ENCODE measurements at places on chromosomes 5 and 9.

- no peak for DNase-seq
Measured at GRCh38 chr5:82813861-82814260, 263.3 kb downstream of the TMEM167A start.

DNA sequence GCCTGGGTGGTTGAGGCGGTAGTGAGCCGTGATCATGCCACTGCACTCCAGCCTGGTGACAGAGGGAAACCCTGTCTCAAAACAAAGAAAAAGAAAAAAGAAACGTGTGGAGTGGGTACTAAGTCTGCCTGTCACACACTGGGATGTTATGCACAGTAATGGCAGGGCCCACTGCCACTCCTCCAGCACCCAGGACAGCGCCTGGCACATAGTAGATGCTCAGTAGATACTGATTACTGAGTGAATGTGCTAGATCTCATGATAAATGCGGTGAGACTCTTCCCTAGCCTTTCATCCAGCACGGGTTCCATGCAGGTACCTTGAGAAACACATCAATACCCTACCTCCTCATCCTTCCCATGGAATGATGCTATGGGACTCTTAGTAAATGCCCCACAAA is 87.4 kb upstream of the HSPA9 start:
- peak; percentile 54 for DNase-seq

DNA sequence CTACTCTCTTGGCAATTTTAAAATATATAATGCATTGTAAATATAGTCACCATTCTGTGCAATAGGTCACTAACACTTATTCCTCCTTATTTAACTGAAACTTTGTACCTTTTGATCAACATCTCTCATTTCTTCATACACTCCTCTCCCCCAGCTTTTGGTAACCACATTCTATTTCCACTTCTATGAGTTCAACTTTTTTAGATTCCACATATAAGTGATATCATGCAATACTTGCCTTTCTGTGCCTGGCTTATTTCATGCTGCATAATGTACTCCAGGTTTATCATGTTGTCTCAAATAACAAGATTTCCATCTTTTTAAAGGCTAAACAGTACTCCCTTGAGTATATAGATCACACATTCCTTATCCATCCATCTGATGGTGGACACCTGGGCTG is 188.8 kb downstream of the NXNL2 start:
- no peak for DNase-seq

DNA sequence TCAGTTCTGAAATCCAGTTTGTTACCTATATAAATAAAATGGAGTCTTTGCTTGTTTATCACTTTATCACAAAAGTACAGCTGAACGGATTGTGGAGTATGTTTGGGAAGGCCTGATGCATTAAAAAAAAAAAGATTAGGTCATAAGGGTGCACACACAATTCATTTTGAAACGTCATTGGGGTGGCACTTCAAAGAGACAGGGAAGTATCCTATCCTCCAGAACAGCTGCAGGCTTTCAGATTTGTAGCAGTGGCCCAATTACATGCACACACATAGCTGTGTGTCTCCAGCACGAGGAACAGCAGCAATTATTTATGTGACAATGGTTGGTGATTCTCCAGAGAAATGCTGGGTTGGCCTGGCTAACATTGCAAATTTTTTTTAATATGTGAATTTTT is 46.8 kb upstream of the FER start:
- no peak for DNase-seq

GRCh38 chr9:36328798-36329411 is 70.7 kb upstream of the GNE start:
- DNase-seq: peak; percentile 47

DNA sequence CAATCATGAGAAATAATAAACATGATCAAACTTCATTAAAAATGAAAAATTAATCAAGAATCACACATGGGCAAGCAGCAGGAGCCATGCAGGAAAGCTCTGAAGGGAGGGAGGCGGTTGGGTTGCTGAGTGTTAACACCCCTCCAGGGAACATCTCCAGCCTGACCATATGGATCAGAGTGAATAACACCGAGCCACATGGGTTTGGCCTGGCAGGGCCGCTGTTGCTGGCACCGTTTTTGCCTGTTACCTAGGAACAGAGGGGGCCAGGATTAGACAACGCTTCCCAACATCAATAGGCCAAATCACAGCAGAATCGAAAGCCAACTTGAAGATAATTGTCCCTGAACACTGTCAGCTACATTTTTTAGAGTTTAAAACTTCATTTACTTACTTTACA is 160.2 kb downstream of the DENND1A start:
- no peak for DNase-seq

GRCh38 chr9:86347991-86348390 is 6.2 kb downstream of the TUT7 start:
- no peak for DNase-seq

- DNase-seq: peak; percentile 18
Measured at GRCh38 chr5:138138949-138139780, at the start of gene NME5. Gene NME5, minus strand, starts transcription at chr5:138139428. Its CDS starts 648 bp downstream, at chr5:138138780.

DNA sequence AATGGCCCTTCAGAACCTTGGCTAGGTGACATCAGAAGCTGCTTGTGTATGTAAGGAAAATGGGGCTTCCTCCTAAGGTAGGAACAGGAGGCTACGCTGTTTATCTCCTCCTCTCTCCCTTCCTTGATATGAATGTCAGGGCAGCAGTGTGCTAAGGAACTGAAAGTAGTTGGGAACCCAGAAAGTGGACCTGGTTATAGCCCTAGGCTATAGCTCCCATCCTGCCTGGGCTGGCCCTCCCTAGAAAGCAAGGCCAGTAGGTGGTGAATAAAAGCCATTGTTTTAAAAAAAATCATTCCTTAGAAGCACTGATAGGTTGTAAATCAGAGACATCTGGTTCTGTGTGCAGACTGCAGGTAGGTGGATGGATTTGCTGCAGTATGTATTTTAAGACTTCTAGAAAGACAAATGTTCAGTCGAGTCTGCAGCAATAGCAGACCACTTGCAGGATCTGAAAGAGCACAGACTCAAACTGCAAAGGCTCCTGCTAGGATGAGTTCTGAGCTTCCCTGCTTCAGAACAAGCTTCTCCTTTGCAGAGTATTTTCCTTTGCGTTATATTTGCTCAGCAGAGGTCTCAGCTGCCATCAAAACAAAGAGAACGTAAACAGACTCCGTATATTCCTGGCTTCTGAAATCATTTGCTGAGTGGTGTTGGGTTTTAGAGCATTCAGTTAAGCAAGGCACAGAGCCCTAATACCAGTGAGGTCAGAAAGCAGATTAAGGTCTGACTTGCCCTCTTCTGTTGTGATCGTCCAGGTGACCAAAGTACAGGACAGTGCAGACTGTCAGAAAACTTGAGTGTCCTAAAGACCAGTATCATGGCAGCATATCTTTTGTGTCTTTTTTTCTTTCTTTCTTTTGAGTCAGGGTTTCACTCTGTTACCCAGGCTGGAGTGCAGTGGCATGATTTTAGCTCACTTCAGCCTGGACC is 20.1 kb upstream of the CFAP157 start:
- DNase-seq: no peak

DNA sequence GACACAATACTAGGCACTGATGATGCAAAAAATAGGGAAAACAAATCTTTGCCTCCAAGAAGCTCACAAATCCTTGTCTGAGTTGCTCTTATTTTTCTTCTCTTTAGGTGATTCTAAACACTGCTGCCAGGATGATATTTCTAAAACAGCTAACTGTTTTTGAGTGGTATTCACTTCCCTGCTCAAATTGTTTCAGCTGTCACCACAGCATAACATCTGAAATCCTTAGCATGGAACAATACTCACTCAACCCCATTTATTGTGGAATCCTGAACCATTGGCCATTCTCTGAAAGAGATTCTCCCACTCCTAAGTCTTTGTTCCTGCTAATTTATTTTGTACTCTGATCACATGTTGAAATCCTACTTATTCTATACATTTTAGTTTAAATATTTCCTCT is 4.8 kb upstream of the SHOC1 start:
- no peak for DNase-seq

Measured in stimulated activated CD4-positive, alpha-beta T cell treated with anti-CD3 and anti-CD28 coated beads, Interleukin-15, amount 100 ng/mL, for 24 hours (primary cell).